Trophoblast cell (in vitro differentiated cells and primary cell): ENCODE measurements at places on chromosomes 13 and 19.

- H3K27me3 ChIP-seq = no peaks in the 10 kb centered on the region
- DNase-seq = no peak
- no peaks in the 10 kb centered on the region for H3K36me3 ChIP-seq
- no peaks in the 10 kb centered on the region for H3K4me1 ChIP-seq
These were observed 217.0 kb upstream of the IPO5 start for GRCh38 chr13:97736436-97736835.

DNA sequence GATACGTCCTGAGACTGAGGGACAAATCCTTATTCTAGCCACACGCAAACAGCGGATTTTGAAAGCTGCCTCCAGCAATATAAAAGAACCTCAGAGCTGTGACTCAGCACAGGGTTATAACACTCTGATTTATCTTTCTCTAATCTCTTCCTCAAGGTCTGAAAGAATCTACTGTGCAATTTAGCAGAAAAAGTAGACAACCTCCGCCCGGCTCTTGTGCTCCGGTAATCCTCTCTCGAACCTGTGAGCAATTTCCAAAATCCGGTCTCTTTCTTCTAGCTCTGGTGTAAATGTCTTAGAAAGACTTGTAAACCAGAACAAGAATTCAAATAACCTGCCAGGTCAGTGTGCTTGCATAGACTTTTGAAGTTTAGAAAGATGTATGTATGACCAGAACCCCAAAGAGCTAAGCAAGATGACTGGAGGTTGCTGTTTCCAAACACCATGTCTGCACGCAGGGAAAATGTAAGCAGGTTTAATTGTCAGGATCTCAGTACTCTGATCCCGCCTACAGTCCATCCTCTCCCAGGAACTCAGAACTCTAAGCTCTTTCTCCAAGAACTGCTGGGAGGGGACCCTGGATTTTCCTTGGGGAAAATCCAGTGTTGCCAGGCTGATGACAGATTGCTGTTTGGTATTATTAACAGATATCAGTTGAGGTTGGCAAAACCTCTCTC, 338.1 kb downstream of the RFC3 start:
- H3K27ac ChIP-seq = peak overlapping the region; percentile 48
- DNase-seq = peak; percentile 91
- H3K27me3 ChIP-seq = no peaks in the 10 kb centered on the region
- H3K36me3 ChIP-seq = no peaks in the 10 kb centered on the region
- H3K4me1 ChIP-seq = peaks cover 6% of the 10 kb centered on the region

- H3K27ac ChIP-seq = no peak overlapping the region
- H3K36me3 ChIP-seq = peaks cover 14% of the 10 kb centered on the region
- H3K27me3 ChIP-seq = peaks cover 17% of the 10 kb centered on the region
- DNase-seq = no peak
- peak overlapping the region; percentile 9 for H3K4me3 ChIP-seq
These were observed 5.4 kb upstream of the UBE2M start for GRCh38 chr19:58563823-58564222.

- no peaks in the 10 kb centered on the region for H3K27me3 ChIP-seq
- no peak overlapping the region for H3K27ac ChIP-seq
- no peaks in the 10 kb centered on the region for H3K4me1 ChIP-seq
- no peak overlapping the region for H3K4me3 ChIP-seq
- no peaks in the 10 kb centered on the region for H3K36me3 ChIP-seq
These were observed 93.4 kb downstream of the UQCRFS1 start for GRCh38 chr19:29119590-29119989.

DNA sequence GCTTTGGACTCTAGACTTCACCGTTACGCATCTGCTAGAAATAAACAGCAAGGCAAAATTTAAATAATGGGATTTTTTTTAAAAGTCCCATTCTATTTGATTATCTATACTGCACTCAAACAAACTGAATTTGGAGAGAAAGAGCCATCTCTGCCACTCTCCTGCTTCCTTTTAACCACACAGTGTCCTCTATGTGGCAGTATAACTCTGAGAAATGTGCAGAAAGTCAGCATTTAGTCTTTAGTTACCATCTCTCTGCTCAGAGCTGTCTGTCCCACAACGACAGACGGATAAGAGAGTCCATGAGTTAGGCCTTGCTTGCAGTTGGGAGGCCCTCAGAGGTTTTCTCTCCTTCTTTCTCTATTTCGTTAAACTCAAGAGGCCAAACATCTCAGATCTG, 21.2 kb downstream of the CCNA1 start:
- no peak overlapping the region for H3K4me3 ChIP-seq
- H3K36me3 ChIP-seq = no peaks in the 10 kb centered on the region
- H3K27ac ChIP-seq = no peak overlapping the region
- no peak for DNase-seq

- DNase-seq = no peak
- peaks cover 64% of the 10 kb centered on the region for H3K36me3 ChIP-seq
These were observed 76.5 kb downstream of the LATS2 start for GRCh38 chr13:20984879-20985278.

DNA sequence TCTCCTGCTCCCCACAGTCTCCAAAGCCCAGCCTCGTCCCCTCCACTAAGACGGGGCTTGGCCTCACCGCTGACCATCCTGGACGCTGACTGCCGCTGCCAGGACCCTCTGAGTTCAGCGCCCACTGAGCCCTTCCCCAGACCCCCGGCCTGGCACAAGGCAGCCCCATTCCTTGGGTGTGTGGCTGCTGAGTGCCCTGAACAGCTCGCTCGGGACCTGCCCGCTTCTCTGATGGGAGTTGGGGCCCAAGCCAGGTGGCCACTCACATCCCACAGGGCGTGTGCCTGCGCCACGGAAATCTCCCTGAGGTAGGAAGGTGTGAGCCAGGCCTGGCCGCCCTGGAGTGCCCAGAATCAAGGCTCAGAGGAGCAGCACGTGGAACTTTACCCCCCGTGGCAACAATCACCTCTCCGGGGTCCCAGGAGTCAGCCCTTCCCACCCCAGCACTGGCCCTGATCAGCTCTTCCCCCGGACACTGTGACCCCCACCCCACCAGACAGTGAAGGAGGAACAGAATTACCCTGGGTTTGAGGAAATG, 20.8 kb downstream of the C13orf46 start:
- DNase-seq = no peak
- H3K27me3 ChIP-seq = no peaks in the 10 kb centered on the region
- H3K4me1 ChIP-seq = no peaks in the 10 kb centered on the region
- no peak overlapping the region for H3K4me3 ChIP-seq
- no peak overlapping the region for H3K27ac ChIP-seq

- H3K27ac ChIP-seq = no peak overlapping the region
- no peak for DNase-seq
- H3K4me1 ChIP-seq = no peaks in the 10 kb centered on the region
- no peaks in the 10 kb centered on the region for H3K36me3 ChIP-seq
- no peak overlapping the region for H3K4me3 ChIP-seq
These were observed 98.2 kb downstream of the RBM26 start for GRCh38 chr13:79307866-79308298.

- no peak for DNase-seq
- no peak overlapping the region for H3K27ac ChIP-seq
- no peaks in the 10 kb centered on the region for H3K27me3 ChIP-seq
- H3K4me1 ChIP-seq = no peaks in the 10 kb centered on the region
These were observed 5.3 kb downstream of the VWA8 start for GRCh38 chr13:41955605-41956004.

DNA sequence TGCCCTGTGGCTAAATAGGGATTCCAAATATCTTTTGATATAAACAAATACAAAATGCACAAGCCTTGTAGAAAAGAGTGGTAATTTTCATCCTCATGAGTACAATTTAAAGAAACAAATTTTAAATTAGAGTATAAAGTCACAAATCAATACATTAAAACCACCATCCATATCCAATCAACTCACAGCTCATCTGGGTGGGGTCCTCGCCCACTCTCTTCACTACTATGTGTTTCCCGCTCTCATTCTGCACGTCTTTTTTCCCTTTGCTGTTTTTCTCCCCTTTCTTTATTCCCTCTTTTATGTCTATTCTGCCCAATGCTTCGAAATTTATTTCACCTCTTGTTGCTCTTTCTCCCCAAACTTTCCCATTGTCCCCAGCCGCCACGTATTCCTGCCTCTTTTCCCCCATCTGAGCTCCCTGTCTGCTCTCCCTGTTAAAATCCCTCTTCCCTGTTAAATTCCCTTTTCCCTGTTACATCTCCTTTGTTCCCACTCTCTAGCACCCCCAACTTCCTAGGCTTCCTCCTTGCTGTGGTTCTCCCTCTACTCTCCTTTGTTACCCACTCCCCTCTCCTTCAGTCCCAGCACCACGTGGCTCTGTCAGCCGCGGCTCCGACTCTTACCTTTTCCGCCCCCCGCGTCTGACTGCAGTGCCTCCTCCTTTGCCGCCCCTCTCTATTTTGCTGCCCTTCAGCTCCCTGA, 1.3 kb downstream of the ZNF616 start:
- peaks cover 8% of the 10 kb centered on the region for H3K36me3 ChIP-seq
- peak overlapping the region; percentile 73 for H3K4me3 ChIP-seq
- DNase-seq = peak; percentile 12

GRCh38 chr13:114043421-114044053, 69.7 kb upstream of the C13orf46 start:
- no peak overlapping the region for H3K27ac ChIP-seq
- no peak for DNase-seq
- H3K27me3 ChIP-seq = no peaks in the 10 kb centered on the region
- H3K4me1 ChIP-seq = no peaks in the 10 kb centered on the region
- H3K4me3 ChIP-seq = no peak overlapping the region
- no peaks in the 10 kb centered on the region for H3K36me3 ChIP-seq

DNA sequence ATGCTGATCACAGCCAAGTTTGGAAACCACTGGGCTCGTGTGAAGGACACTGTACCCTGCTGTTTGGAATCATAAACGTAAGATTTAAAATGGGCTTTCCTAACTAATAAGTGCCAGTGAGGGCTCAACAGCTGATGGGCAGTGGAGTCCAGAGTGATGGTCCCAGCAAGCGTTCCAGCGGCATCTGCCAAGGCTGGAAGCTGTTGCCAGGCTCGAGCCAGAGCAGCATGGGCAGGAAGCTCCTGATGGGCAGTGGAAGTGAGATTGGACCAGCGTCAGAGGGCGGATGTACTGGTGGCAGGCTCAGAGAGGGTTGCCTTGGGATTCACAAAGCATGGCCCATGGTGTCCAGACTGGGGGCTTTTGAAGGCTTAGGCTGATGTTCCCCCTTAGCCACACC, 30.2 kb downstream of the COL4A2 start:
- no peaks in the 10 kb centered on the region for H3K27me3 ChIP-seq
- H3K4me1 ChIP-seq = peaks cover 53% of the 10 kb centered on the region
- H3K36me3 ChIP-seq = peaks cover 29% of the 10 kb centered on the region

DNA sequence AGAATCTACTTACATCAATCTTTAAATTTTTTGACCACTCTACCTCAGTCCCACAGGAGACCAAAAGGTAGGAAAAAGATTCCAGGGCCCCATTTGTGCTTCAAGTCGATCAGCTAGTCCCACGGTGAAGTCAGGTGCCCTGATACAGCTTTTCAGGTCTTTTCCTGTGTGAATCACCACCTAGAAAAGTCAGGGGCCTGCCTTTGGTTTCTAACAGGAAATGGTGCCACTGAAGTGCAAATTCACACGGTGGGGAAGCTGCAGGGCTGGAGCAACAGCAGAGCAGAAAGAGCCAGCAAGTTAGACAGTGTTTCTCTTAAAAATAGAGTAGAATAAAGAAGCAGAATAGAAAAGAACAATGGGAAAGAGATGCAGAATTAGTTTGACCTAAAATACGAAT, 107.5 kb downstream of the KLF12 start:
- no peak overlapping the region for H3K4me3 ChIP-seq
- no peaks in the 10 kb centered on the region for H3K4me1 ChIP-seq
- H3K27me3 ChIP-seq = no peaks in the 10 kb centered on the region
- no peak overlapping the region for H3K27ac ChIP-seq
- no peak for DNase-seq

- no peaks in the 10 kb centered on the region for H3K36me3 ChIP-seq
- H3K4me1 ChIP-seq = no peaks in the 10 kb centered on the region
- H3K4me3 ChIP-seq = no peak overlapping the region
These were observed 1505.8 kb upstream of the SPRY2 start for GRCh38 chr13:81846771-81847170.

DNA sequence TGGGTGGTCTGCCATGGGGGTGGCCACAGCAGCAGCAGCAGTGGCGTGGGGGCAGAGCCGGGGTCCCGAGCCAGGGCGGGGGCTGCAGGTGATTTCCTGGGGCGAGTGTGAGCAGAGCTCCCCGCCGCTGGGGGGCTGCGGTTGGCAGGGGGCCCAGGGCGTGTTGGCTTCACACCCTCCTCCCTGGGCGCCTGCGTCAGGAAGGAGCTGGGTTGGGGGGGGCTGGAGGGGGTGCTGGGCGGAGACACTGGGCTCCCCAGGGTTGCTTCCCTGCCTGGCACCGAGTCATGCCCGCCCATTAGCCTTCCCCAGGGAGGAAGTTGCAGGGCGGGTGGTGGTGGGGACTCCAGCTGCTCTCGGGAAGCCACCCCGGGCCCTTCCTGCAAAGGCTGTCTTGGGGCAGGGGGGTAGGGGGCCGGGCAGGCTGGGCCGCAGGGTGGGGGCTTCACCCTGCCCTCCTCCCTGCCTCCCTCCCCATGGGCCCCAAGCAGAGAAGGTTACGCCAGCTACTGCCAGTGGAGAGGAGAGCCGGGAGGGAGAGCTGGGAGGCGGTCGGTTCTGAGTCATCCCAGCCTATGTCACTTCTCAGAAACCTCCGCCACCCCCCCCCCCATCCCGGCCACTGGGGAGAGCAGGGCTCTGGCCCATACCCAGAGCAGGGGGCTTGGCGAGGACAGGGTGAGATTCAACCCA, 4.6 kb downstream of the MIDN start:
- H3K4me1 ChIP-seq = peaks cover 15% of the 10 kb centered on the region
- DNase-seq = peak; percentile 82
- H3K27me3 ChIP-seq = no peaks in the 10 kb centered on the region
- no peak overlapping the region for H3K4me3 ChIP-seq

DNA sequence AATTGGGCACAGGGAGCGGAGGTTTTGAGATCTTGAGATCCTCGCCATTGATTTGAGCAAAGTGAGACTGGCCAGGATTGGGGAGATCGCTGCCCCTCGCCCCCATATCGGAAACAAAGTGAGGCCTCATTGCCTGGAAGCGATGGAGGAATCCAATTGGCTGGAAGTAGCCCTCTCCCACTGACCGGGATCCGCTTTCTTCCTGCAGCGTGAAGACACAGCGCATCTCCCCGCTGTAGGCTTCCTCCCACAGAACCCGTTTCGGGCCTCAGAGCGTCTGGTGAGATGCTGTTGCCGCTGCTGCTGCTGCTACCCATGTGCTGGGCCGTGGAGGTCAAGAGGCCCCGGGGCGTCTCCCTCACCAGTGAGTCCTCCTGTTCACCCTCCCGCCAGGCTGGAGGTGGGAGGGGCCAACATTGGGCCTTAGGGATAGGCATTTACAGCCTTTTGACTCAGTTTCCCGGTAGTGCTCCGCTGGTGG, 438 bp downstream of the PRKCSH start:
- peak overlapping the region; percentile 93 for H3K4me3 ChIP-seq
- no peak overlapping the region for H3K27ac ChIP-seq
- no peaks in the 10 kb centered on the region for H3K27me3 ChIP-seq
- peaks cover 10% of the 10 kb centered on the region for H3K4me1 ChIP-seq
- peak; percentile 37 for DNase-seq

- H3K27me3 ChIP-seq = peaks cover 25% of the 10 kb centered on the region
- DNase-seq = no peak
- peak within 1 kb of the TSS; percentile 64 for H3K4me3 ChIP-seq
- H3K4me1 ChIP-seq = peaks cover 6% of the 10 kb centered on the region
- H3K36me3 ChIP-seq = no peaks in the 10 kb centered on the region
These were observed at the start of gene ATP8A2 for GRCh38 chr13:25371875-25372283. Gene ATP8A2, plus strand, starts transcription at chr13:25371974. Its CDS starts 239 bp downstream, at chr13:25372213.

GRCh38 chr19:37593996-37594303, 642 bp downstream of the ZNF571 start:
- H3K36me3 ChIP-seq = no peaks in the 10 kb centered on the region
- peak overlapping the region; percentile 91 for H3K27ac ChIP-seq
- H3K4me1 ChIP-seq = no peaks in the 10 kb centered on the region
- no peak for DNase-seq
